Osteoblast (primary cell): ENCODE measurements at places on chromosomes 12 and 14. TPM values are rescaled to one million over a fixed set of nuclear protein-coding genes. Genes with fewer than 3 reads are reported as not detected.
A peak's percentile ranks its signal among the peaks of the same experiment; 100 is the strongest.

DNA sequence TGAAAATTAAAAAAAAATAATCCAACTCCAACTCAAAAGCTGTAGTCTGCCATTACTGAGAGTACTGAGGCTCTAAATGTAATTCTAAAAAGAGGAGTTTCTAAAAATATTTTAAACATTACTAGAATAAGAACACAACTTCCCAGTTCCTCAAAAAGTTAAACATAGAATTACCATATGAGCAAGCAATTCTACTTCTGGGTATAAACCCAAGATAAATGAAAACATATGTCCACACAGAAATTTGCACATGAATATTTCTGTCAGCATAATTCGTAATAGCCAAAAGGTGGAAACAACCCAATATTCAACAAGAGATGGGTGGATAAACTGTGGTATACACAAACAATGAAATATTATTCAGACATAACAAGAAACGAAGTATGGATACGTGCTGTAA lies 15.0 kb upstream of the NR2C1 start:
- no peak for DNase-seq
- H3K27me3 ChIP-seq, result no peaks in the 10 kb centered on the region
- H3K4me3 ChIP-seq, result no peak overlapping the region
- peaks cover 8% of the 10 kb centered on the region for H3K4me1 ChIP-seq
- H3K27ac ChIP-seq, result no peak overlapping the region

- no peak for DNase-seq
- H3K4me1 ChIP-seq, result no peaks in the 10 kb centered on the region
- no peaks in the 10 kb centered on the region for H3K27me3 ChIP-seq
Observed at GRCh38 chr12:29895966-29896365, 112.2 kb upstream of the TMTC1 start.

The HOXC4 gene
- 3.3 and 4.1 TPM in 2 replicates for total RNA-seq

DNA sequence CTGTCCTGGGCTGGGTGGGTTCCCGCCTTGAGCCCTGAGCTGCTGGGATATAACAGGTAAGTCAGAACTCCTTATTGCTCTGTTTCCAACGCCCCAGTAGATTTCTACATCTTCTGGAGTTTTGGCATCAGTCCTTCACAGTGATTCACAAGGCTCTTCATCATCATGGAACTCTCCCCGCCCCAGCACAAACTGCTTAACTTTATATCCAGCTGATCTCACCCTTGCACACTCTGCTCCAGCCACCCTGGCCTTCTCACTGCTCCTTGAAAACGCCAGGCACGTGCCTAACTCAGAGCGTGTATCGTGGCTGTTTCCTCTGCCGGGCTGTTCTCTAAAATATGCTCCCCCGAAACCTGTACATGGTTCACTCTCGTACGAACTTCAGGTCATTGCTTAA lies 264.9 kb downstream of the NOVA1 start:
- no peak overlapping the region for H3K4me3 ChIP-seq
- H3K4me1 ChIP-seq, result no peaks in the 10 kb centered on the region
- no peaks in the 10 kb centered on the region for H3K27me3 ChIP-seq
- no peaks in the 10 kb centered on the region for H3K36me3 ChIP-seq
- no peak for DNase-seq

The MTERF2 gene
- 3.6 and 3.8 TPM in 2 replicates for total RNA-seq

DNA sequence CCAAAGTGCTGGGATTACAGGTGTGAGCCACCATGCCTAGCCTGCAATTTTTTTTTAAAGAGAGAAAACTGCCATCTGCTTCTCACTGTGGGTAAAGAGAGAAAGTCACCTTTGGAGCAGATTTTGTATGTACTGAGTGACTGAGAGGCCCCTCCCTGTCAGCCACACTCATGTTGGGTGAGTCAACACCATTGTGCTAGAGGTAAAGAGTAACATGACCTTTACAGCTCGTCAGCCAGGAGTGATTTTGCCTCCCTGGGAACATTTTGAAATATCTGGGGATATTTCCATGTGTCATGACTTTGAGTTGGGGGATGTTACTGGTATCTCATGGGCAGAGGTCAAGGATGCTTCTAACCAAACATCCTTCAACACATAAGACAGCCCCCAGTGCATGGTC lies 115.2 kb downstream of the KSR2 start:
- no peak overlapping the region for H3K4me3 ChIP-seq
- peaks cover 3% of the 10 kb centered on the region for H3K27me3 ChIP-seq
- no peaks in the 10 kb centered on the region for H3K36me3 ChIP-seq
- no peak overlapping the region for H3K27ac ChIP-seq
- H3K4me1 ChIP-seq, result peaks cover 6% of the 10 kb centered on the region
- DNase-seq, result peak; percentile 53
